Frontal cortex (tissue), 4 donors: ENCODE measurements at places on chromosomes 16 and 17. TPM values are rescaled to one million over a fixed set of nuclear protein-coding genes. Genes with fewer than 3 reads are reported as not detected.

Gene SLC5A11
- not detected for total RNA-seq

Gene GAS2L2
- under 0.01 TPM for total RNA-seq

Gene COPZ2
- total RNA-seq, result 3.3 TPM

Gene TBC1D3B
- 1.6 TPM for total RNA-seq

Gene KIF18B
- 0.41 TPM for total RNA-seq

Gene CDH15
- total RNA-seq, result 0.41 TPM

Gene KRT33A
- total RNA-seq, result not detected

Gene WFDC1
- 0.82 TPM for total RNA-seq

Gene HBA1
- 371 TPM for total RNA-seq

Gene CDH16
- total RNA-seq, result not detected

Gene CD300LD
- total RNA-seq, result not detected

Gene KRT39
- total RNA-seq, result not detected

Gene GUCY2D
- total RNA-seq, result under 0.01 TPM

Gene PMFBP1
- 0.41 TPM for total RNA-seq

Gene ETV4
- total RNA-seq, result 0.41 TPM

Gene CIAO3
- 50.1 TPM for total RNA-seq

Gene SHISA6
- total RNA-seq, result 2.4 TPM

Gene RASD1
- 11.0 TPM for total RNA-seq

Gene C17orf107
- total RNA-seq, result 2.4 TPM

Gene LRRC37A
- total RNA-seq, result 6.1 TPM

Gene SPNS2
- 11.0 TPM for total RNA-seq

Gene RUNDC3A
- total RNA-seq, result 123 TPM

Gene UTP4
- total RNA-seq, result 39.1 TPM

Gene SPNS3
- total RNA-seq, result 0.41 TPM

Gene ZNF385C
- total RNA-seq, result 0.41 TPM

Gene TMEM88
- 1.2 TPM for total RNA-seq

Gene ITGAX
- total RNA-seq, result 0.41 TPM

Gene NME1
- 60.3 TPM for total RNA-seq

Gene SAMD14
- total RNA-seq, result 21.2 TPM

Gene ITGAD
- not detected for total RNA-seq

Gene FNDC8
- not detected for total RNA-seq

Gene SPN
- under 0.01 TPM for total RNA-seq

Gene DHRS11
- 5.7 TPM for total RNA-seq

Gene CDR2L
- 3.3 TPM for total RNA-seq

Gene TEKT1
- 0.41 TPM for total RNA-seq

Gene MYO15A
- 2.4 TPM for total RNA-seq

Gene SNF8
- 43.6 TPM for total RNA-seq

Gene TNFRSF13B
- not detected for total RNA-seq

Gene UBE2O
- 37.5 TPM for total RNA-seq

Gene MYH11
- 1.2 TPM for total RNA-seq

Gene GINS2
- 4.9 TPM for total RNA-seq

Gene MILR1
- total RNA-seq, result 0.82 TPM

Gene ACBD4
- 2.4 TPM for total RNA-seq

Gene ELMO3
- total RNA-seq, result 0.41 TPM

Gene PPP1R27
- not detected for total RNA-seq

Gene HOXB1
- not detected for total RNA-seq

Gene ATP2C2
- 6.1 TPM for total RNA-seq

Gene CES3
- total RNA-seq, result under 0.01 TPM

Gene TBC1D3G
- not detected for total RNA-seq

Gene KRT10
- total RNA-seq, result 2.4 TPM

Gene DOC2A
- total RNA-seq, result 11.8 TPM

Gene KRTAP1-5
- not detected for total RNA-seq

Gene USP6
- under 0.01 TPM for total RNA-seq

Gene VMO1
- 1.2 TPM for total RNA-seq

Gene CAPNS2
- not detected for total RNA-seq

Gene CD300A
- 2.4 TPM for total RNA-seq

Gene IST1
- total RNA-seq, result 117 TPM

Gene DHRS7C
- total RNA-seq, result not detected
